ENCODE measurements at places on chromosomes 1 and 21.
A peak's percentile ranks its signal among the peaks of the same experiment; 100 is the strongest.

DNA sequence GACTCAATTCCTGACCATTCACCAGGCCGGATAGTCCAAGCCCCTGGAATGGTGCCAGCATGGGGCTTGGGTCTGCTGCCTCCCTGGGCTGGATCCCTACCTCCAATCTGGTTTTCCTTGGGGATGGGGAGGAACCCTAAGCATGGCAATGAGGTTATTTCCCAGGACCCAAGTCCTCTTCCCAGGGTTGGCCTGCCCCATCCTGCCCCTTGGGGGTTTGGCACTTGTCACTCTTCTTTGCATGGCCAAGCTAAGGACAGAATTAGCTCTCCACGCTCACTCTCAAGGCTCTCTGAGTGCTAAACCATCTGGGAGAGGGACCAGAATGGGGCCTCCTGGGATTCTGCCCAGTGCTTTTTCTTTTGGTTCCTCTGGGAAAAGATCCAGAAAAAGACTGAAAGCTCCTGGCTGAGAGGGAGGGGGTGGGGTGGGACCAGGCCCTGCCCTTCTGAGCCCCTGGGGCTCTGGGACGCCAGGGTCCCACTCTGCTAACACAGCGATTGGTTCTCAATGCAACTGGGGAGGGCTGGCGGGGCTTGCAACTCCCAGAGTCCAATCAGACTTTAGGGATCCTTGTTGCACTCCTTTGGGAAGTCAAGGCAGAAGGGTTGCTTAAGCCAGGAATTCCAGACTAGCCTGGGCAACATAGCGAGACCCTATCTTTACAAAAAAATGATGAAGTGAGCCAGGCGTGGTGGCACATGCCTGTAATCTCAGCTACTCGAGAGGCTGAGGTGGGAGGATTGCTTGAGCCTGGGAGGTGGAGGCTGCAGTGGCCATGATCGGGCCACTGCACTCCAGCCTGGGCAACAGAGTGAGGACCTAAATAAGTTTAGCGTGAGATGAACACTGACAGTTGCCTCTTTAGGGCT, 52.7 kb downstream of the DHRS3 start:
- no peak for DNase-seq

DNA sequence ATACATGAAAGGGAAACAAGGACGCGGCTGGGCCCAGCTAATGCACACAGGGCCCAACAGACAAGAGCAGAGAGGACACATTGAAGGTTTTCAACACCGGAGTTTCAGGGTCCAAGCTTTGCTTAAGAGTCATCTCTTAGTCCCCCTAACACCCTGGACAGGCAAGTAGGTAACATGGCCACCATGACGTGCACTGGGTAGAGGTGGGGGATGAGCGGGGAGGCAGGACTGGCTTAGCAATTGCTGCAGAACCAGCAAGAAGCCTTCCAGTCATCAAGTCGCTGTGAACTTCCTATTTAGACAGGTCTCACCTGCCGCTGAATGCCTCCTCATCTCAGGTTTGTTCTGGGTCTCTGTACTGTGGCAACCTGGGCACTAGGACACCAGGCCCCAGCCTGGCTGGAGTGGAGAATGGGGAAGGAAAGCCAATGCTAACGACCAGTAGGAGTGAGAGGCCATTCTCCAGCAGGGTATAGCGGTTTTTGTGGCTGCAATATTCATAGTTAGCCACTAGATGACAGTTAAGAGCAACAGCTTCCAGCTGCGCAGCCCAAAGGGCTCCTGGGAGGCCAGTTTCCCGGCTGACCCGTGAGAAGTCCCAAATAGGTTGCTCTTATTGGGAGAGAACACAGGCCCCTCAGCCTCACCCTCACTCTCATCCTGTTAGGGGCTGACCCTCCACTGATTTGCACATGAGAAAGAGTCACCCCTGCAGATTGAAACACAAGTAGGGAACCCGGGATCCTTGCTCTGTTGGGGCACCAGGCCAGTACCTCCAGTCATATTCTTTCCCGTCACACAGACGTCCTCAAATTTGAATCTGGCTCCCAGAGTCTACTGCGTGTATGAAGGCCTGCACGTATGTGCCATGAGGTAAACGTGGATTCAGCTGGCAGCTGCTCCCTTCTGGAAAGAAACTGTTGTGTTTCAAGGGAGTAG, 6.0 kb upstream of the PIGC start:
- DNase-seq, result peak; percentile 58

DNA sequence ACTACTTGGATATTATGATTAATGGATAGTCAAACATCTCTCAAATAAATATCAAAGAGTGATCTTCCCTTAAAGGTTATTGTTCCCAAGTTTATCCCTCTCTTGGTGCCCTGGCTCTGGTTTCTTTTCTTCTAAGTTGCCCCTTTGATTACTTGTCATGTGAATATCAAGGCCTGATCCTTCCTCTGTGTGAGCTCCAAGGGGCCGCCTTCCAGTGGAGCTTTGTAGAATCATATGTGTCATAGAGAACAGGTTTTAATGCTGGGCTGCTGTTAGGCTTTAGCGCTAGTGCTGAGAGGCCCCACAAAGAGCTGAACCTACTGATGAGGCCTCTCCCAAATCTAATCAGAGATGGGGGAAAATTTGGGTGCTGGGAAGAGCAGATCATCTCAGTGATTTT, 25.5 kb downstream of the UCK2 start:
- no peak for DNase-seq

GRCh38 chr21:46129846-46130651, 25.3 kb downstream of the FTCD start:
- DNase-seq, result no peak

DNA sequence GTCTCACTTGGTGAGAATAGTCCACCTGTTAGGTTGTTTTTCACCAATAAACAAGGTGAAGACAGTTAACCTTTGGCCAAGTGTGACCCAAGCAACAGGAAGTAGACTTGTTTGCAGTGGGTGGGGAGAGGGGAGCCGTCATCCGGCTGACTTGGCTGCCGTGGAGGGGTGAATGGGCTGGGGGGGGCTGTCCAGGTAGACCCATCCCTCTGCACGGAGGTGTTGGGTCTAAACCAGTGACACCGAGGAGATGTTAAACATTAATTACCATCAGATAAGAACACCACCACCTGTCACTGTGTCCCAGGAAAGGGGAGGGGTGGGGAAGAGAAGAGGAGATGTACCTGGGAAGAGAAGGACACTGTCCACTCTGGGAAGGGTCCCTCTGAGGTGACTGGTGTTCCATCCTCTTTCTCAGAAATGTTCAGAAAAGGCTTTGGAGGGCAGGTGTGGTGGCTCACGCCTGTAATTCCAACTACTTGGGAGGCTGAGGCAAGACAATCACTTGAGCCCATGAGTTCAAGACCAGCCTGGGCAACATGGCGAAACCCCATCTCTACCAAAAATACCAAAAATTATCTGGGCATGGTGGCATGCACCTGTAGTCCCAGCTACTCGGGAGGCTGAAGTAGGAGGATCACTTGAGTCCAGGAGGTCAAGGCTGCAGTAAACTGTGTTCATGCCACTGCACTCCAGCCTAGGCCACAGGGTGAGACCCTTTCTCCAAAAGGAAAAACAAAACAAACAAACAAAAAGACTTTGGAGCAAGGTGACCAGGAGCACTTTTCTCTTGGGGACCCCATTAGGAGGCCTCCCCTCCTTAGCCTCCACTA, 6.7 kb upstream of the MYOM3 start:
- no peak for DNase-seq

- DNase-seq, result no peak
Measured at GRCh38 chr1:218890451-218890850, 283.2 kb upstream of the LYPLAL1 start.

- no peak for DNase-seq
Measured at GRCh38 chr1:30868833-30869435, 39.6 kb downstream of the SDC3 start.

GRCh38 chr21:34808569-34809204, 139.9 kb downstream of the CLIC6 start:
- DNase-seq, result no peak

- DNase-seq, result no peak
Measured at GRCh38 chr21:46091631-46092025, 6.3 kb upstream of the COL6A2 start.

DNA sequence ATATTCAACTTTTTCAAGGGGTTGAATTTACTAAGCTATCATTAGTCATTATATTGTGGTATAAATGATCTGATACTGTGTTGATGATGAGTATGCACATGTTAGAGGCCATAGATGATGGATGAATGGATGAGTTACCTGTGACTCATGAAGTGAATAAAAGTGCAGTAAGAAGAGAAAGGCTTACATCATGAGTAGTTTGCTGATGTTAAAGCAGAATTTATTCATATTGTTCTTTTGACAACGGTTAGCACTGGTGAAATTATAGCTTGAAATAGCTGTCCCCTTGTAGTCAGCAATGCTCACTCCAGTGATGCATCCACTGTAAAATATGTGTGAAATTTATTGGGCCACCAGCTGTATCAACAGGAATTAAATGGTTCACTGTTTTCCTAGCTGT, 541.0 kb upstream of the ZRANB2 start:
- no peak for DNase-seq

DNA sequence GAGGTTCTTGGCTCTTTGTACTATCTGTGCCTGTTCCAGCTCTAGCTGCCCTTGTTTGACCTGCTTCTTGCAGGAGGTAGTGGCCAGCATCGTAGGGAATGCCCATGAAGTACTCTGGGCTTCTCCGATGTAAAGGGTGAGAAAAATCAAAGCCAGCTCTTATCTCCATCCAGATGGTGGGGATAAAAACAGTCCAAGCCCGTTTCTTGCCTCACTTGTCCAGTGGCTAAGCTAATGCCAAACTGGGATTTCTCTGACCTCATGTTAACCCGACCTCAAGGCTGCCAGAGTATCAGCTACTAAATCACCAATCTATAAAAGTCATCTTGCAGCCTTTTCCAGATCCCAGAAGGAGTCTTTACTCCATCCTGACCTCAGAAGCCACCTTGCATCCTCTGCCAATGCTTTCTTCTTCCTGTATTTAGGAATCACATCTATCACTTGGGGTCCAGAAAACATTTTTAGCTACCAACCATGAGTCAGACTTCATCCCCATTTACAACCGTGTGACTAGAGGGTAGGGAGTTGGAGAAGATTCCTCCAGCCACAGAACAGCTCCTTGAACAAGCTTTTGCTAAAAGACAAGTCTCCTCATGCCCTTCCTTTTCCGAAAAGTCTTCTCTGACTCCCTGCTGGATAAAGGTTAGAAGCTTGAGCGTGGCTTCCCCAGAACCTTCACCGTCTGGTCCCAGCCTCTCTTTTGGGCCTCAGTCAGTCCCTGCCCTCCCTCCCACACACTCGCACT, 35.9 kb downstream of the KCNC4 start:
- no peak for DNase-seq

DNA sequence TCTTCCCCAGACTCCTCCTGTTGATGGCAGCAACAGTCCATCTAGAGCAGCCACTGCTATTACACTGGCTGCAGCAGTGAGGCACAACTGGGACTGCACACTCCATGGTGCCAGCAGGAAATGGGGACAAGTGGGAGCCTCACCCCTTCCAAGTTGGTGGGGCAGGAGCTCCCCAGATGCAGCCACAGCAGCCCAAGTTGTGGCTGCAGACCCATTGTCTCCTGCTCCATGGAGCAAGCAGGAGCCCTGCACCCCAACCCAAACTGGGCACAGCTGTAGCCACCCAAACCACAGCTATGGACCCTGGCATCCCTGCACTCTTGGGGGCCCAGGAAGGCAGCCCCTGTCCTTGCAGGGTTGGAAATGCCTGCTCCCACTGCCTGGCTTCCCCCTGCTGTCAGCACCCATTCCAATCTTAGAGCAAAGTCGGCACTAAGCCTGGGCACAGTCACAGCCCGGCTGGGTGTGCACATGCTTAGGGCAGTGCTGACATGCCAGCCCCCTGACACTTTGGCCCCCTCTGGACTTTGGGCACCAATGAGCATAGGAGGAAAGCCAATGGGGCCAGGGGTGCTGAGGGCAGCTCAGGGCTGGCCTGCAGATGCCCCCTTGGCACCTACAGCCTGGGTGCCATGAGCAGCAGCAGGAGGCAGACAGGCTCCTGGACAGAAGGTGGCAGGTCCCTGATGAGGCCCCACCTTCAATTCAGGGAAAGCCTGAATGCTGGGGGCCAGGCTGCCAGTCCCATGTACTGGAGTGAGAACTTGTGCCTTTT, 44.0 kb downstream of the MATN1 start:
- no peak for DNase-seq

DNA sequence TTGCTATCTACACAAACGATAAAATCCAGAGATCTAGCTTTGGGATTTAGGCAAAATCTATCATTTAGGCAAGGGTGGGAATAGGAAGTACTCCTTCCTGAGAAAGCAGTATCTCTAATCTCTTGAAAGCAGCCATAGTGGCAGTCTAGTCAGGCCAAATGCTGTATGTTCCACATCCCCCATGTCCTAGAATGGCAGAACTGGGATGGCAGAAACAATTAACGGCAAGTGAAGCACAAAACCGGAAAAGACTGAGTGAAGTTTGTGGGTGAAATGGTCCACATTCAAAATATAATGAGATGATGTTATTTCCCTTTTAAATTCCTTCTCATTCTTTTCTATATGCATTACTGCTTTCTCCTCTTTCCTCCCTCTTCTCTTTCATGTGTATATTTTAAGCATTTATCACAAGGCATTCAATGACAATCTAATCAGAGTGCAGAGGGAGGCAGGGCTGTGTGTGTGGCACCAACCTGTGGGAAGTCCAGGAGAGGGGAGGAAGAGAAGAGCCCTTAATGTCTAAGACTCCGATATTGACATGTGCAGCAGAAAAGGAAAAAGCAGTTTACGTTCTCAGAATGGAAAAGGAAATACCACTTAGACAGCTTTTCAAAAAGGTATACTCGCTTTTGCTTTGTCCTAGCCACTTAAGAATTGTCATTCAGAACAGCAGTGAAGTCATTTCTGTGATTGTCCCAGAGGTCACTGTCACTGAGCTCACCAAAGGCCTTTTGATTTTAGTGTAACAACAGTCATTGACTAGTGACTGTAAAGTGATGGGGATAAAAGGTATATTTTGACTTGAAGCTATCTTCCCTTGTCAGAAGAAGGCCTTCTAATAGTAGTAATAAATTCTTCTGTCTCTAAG, 42.3 kb upstream of the TADA1 start:
- no peak for DNase-seq

- no peak for DNase-seq
Measured at GRCh38 chr1:24323281-24323680, 4.1 kb downstream of the GRHL3 start.

GRCh38 chr1:219963432-219963831, 35.1 kb upstream of the SLC30A10 start:
- DNase-seq, result no peak

DNA sequence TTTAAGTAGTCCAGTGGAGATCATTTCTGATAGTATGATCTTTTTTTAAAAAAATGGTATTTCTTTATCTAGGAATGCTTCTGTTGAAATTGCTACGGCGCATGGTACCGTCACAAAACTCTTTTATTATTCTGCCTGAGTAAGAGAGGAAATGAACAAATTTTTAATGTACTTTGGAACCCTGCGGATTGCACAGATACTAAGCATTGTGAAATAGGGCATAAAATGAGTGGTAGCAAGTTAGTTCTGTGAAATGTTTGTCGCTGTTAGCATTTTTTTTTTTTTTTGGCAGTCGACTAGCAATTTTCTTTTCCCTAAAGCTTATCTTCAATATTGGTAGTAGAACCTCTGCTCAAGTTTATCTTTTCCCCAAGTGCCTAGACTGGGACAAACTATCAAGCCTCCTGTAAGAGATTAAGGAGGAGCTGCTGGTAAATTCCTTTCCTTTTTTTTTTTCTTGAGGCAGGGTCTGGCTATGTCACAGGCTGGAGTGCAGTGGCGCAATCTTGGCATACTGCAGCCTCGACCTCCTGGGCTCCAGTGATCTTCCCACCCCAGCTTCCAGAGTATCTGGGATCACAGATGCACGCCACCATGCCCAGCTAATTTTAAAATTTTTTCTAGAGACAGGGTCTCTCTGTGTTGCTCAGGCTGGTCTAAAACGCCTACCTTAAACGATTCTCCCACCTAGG, 2.2 kb downstream of the ITSN1 start:
- no peak for DNase-seq

GRCh38 chr1:222975472-222976122, 160.8 kb downstream of the DISP1 start:
- no peak for DNase-seq
